AG08396 (cell line): ENCODE measurements at places on chromosomes 13 and 19.

DNA sequence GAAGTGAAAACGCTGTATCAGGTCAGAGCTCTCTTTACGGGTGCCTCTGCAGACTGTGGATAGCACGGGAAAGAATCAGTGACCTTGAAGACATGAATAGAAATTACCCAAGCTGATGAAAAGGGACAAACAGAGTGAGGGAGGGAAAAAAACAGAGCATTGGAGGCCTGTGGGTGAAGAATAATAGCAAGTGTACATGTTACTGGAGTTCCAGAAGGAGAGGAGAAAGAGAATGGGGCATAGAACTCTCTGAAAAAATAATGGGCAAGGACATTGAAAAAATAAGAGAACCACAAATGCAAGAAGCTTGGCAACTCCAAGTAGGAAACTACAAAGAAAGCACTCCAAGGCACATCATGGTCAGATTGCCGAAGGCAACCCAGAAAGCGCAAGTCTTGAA is 86.3 kb downstream of the SPACA7 start:
- DNase-seq = no peak

GRCh38 chr13:109309625-109310363 is 476.6 kb downstream of the IRS2 start:
- no peak for DNase-seq

DNA sequence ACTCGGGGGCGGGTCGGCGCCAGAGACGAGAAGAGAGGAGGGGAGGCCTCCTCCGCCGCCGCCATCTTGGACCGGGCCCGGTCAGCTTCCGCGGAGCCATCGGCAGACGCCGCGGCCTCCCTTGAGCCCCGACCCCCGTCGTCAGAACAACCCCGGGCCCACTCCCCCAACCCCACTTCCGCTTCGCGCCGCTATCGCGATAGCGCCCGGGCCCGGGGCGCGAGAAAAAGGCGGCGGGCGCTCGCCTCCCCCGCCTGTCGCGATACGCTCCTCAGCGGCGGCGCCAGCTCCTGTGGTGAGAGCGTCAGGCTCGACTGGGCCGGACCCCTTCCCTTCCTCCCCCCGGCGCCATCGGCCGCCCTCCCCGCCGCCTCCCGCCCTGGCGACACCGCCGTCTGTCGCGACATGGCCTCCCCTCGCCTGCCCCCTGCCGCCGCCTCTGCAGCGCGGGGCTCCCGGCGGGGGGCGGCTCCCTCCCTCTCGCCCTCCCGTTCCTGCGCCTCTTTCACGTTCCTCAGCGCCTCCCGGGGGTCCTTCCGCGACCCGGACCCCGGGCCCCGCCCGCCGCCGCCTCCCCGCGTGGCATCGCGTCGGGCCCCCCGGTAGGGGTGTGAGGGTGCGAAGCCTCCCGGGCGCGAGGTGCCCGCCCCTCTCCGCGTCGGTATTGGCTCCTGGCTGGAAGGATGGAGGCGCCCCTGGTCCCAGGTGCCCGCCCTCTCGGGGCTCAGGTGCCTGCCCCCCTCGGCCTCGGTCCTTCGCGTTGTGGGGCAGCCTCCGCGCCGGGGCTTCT is at the start of gene CNOT3:
TSS of gene CNOT3 (plus strand) at position 64 of the 790 bp plus-strand sequence. CDS start 5,217 bp downstream, outside the sequence.
- DNase-seq = peak; percentile 39

DNA sequence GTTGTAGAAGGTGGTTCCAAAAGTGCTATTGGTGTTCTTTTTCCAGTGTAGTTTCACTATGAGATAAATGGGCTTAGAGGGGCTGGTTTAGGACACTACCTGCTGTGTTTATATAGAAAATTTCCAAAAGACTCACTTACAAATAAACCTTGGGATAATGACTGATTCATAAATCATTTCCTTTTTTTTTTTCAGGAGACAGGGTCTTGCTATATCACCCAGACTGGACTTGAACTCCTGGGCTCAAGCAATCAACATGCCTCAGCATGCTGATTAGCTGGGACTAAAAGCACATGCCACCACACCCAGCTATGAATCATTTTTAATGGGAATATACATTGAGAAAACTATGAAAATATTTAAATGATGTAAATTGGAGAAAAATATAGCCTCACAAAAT is 376.6 kb downstream of the PCDH9 start:
- DNase-seq = no peak

DNA sequence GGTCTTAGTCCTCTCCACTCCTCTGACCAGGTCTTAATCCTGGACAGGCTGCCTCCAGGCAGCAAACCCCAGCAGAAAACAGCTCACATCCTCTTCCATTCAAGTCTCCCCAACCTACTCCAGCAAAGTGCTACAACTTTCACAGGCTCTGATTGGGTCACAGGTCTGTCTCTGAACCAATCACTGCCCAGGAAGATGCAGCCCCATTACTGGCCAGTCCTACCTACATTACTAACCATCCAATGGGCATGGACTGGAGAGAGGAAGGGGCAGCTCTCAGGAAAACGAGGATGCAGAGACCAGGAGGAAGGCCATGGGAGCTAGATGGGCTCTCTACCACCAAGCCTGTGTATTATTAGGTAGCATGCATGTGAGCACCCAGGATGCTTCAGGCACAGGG is 12.2 kb downstream of the MED26 start:
- DNase-seq = no peak

GRCh38 chr19:32709032-32709431 is 10.5 kb upstream of the TDRD12 start:
- no peak for DNase-seq

GRCh38 chr19:3062165-3063105 is at the start of gene TLE5:
Gene TLE5, minus strand, starts transcription at chr19:3062495. Its CDS starts 295 bp downstream, at chr19:3062200.
- DNase-seq = peak; percentile 89

- no peak for DNase-seq
Measured at GRCh38 chr13:77325371-77325980, 1.4 kb downstream of the MYCBP2 start.

GRCh38 chr19:18109341-18109732 is 11.8 kb downstream of the MAST3 start:
- DNase-seq = no peak

DNA sequence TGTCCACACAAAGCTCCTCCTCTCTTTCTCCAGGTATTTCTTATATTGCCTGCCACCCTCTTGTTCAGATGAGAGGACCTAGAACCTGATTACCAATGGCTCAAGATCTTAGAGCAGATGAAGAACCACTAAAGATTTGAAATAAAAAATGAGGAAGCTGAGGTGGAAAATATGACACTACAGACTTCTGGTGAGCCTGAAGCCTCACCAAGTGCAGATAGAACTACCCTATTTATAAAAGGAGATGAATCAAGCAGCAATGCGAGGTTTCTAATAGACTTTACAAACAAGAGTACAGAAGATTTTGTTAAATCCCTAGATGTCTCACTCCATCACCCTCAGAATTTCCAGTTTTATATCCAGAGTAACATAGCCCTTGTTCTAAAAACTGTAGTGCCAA is 345.8 kb downstream of the TBC1D4 start:
- no peak for DNase-seq

DNA sequence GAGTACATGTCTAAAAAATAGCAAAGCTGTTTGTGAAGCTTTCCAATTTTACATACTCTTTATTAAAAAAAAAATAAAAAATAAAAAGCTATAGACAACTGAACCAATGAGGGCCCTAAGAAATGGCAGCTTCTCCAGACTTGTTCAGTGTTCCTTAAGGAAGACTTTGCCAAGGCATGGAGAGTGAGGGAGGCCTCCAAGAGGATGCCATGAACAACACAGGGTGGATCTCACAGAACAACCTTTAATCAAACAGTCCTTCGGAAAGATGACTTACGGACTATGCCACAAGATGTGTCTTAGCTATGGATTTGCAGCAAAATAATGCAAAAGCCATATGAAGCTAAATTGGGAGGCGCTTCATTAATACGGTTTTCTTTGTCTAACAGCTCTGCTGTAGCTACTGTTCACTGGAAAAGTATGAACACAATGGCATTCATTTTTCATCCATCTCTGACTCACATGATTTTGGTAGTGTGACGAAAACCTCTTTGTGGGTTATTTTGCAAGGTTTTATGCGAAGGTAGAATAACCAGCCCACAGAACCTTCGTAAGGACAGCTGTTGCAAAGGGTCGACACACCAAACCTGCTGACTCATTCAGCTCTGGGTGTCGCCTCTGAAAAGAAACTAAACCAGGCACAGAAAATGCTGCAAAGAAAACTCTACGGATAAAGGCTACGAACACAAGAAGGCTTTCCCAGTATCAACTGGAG is 27.7 kb downstream of the EFNB2 start:
- peak; percentile 12 for DNase-seq

- no peak for DNase-seq
Measured at GRCh38 chr19:48600679-48601417, 5.7 kb upstream of the SPACA4 start.

DNA sequence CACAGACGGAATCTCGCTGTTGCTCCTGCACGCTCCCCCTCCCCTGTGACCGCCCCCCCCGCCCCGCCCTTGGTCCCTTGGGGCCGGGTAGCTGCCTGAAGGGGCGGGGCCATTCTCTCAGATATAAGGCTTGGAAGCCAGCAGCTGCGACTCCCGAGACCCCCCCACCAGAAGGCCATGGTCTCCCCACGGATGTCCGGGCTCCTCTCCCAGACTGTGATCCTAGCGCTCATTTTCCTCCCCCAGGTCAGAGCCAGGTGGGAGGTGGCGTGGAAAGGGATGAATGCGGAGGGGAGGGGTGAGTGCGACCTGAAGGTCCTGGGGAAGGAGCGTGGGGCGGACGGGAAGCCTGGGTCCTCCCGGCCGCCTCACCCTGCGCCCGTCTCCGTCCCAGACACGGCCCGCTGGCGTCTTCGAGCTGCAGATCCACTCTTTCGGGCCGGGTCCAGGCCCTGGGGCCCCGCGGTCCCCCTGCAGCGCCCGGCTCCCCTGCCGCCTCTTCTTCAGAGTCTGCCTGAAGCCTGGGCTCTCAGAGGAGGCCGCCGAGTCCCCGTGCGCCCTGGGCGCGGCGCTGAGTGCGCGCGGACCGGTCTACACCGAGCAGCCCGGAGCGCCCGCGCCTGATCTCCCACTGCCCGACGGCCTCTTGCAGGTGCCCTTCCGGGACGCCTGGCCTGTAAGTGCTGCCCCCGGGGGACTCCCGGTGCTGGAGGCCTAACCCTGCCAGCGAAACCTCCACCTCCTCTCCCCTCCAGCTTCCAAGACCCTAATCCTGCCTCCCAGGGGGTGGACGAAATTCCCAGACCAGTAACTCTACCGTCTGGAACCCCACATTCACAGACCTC is at the start of gene DLL3:
TSS of gene DLL3 (plus strand) at position 150 of the 845 bp plus-strand sequence. CDS start at position 178, 28 bp downstream.
- no peak for DNase-seq

GRCh38 chr13:62710787-62711186 is 1295.1 kb upstream of the PCDH20 start:
- DNase-seq = no peak

DNA sequence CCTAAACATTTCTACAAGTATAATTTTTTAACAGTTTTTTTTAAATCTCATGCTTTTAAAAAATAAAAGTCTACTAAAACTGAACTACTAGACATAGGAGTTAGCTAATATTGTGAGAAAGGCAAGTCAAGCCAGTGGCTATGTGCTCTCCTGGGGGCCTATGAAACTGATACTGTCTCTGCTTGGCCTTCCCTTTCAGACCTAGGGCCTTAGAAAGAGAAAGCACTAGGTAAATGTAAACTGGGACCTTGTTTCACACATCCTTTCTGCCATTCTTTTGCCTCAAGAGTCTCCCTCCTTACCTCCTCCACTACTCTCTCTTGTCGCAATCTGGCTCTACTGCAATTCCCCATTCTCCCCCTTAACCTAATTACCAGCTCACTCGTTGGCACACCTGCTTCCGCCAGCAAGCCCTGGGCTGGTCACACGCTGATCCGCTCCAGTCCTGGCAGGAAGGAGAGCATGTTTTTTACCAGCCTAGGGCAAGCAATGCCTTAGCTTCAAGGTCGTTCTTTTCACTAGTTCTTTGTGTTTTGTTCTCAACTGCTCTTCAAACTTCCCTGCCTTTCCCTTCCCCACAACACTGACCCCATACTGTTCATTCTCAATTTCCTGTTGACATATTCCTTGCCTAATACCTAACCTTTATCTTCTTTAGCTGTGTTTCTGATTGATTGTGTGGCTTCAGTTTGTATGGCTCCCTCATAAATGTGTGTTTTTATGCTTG is 23.1 kb downstream of the TBC1D4 start:
- no peak for DNase-seq

GRCh38 chr19:6736917-6737283 is 480 bp downstream of the GPR108 start:
- DNase-seq = no peak

DNA sequence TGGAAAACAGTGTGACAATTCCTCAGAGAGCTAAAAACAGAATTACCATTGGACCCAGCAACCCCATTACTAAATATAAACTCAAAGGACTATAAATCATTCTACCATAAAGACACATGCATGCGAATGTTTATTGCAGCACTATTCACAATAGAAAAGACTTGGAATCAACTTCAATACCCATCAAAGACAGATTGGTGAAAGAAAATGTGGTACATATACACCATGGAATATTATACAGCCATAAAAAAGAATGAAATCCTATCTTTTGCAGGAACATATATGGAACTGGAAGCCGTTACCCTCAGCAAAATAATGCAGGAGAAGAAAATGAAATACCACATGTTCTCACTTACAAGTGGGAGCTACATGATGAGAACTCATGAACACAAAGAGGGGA is 20.8 kb upstream of the FGF14 start:
- no peak for DNase-seq

DNA sequence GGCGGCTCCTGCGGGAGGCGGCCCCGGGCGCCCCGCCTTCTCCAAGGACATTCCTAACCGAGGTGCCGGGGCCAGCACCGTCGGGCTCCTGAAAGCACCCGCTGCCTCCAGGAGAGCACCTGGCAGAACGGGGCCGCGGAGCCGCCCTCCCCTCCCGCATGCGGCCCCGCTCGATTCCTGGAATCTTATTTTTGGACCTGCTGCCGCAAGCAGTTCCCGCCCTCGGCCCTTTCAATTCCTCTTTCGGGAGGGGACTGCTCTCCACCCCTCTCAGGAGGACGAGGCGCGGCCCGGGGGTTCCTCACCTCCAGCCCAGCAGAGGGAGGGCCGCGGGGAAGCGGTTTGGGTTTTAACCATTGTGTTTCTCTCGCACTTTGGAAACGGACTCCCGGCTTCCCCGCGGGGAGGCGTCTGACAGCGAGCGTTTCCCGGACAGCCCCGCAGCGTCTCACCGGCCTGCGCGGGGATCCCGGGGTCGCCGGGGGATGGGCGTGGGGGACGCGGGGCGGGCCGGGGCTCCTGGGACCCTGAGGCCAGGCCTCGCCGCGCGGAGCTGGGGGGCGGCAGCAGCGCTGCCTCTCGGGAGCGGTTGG is 849 bp downstream of the GAS6 start:
- DNase-seq = peak; percentile 66

DNA sequence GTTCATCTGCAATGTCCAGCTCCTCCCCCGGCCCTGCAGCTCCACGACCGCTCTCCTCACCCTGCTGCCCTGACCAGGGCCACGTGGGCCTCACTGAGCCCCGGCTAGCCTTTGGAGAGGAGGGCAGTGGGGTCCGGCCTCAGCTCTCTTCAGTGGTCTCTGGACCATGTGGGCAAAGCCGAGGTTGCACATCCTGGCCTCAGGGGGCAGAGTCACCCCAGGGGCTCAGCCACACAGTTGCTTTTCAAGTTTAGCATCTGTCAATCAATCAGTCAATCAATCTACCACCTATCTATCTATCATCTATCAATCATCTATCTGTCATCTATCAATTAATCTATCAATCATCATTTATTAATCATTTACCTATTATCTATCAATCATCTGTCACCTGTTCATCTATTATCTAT is 3.0 kb upstream of the DIRAS1 start:
- peak; percentile 11 for DNase-seq

- no peak for DNase-seq
Measured at GRCh38 chr19:3653865-3654513, 27.4 kb upstream of the CACTIN start.

- no peak for DNase-seq
Measured at GRCh38 chr13:99307247-99307646, at the start of gene GPR183. Gene GPR183, minus strand, starts transcription at chr13:99307399. Its CDS starts 11,254 bp downstream, at chr13:99296145.
